ENCODE measurements at places on chromosomes 11 and 22.

DNA sequence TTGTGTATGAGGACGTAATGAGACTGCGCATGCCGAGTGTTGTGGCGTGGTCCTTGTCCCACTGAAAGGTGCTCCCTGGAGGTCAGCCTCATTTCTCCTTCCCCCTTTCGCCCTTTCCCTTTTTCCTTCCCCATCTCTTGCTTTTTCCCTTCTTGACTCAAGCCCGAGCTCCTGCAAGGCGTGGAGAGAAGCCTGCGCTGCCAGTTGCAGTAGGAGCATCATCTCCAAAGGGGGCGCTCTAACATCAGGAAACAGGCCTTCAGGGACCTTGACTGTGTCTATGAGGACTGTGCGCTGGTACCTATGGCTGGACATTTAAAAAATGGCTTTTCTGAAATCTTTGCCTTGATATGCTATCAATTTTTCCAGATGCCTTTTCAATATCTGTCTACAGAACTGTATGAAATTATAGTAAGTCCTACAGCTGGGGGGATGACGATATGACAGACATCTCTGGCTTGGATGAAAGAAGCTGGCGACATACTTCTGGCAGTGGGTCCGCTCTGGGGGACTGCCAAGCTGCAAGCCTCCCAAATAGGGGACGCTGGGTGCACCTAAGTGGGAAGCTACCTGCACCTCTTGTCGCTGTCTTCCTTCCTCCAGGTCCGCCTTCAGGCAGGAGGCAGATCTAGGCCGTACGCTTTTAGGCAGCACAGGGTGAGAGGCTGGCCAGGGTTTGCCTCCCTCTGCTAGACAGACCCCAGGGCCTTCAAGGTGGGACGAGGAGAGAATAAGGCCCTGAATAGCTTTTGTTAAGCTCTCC lies 96.5 kb downstream of the NXPE2 start:
- peak; percentile 67 for DNase-seq

- DNase-seq: no peak
These were observed 1060.7 kb downstream of the FAM181B start for GRCh38 chr11:81673001-81673400.

DNA sequence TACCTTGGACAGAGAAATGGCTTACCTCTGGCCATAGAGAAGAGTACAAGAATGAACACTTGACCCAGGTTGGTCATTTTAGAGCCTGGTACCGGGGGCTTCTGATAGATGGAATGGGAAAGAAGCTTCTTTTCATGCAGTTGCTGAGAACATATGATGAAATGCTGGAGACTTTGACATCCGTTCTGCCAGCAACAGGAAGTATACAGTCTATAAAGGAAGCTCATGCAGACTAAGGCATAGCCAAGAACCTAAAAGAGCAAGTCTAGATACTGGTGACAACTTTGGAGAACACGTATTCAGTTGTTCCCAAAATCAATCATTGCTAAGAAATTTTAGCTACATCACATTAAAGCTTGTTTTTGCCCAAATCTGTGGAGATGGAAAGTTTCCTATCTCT lies 894.6 kb downstream of the METTL15 start:
- no peak for DNase-seq

DNA sequence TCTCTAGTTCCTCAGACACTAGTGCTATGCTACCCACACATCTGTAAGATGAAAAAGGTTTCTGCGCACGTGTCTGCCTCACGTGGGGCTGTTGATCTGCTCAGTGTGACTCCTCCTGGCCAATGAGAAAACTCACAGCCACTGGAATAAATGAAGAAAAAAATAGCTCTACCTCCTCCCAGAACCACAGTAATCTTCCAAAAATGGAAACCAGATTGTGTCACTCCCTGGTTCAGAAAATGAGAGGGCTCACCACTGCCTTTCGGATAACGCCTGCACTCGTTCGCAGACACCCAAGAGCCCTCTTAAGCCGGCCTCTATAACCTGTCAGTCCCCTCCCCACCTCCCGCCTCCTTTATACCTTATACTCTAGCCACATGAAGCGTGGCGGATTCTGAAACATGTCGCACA lies 5.1 kb downstream of the APBB1 start:
- DNase-seq: no peak

DNA sequence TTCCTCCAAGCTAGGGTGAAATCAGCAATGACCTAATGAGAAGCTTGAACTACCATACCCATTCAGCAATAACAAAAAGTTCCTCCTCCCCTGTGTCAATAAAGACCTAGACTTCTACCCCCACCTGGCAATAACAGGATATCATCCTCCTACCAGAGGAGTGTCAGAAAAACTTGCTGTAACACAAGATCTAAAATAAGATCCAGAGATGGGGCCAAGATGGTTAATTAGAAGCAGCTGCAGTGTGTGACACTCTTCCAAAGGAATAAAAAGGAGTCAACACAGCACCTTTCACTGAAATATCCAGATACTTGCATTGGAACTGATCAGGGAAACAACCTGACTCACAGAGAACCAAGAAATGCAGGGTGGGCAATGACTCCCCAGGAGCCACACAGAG lies 84.4 kb upstream of the ARHGAP42 start:
- DNase-seq: no peak

DNA sequence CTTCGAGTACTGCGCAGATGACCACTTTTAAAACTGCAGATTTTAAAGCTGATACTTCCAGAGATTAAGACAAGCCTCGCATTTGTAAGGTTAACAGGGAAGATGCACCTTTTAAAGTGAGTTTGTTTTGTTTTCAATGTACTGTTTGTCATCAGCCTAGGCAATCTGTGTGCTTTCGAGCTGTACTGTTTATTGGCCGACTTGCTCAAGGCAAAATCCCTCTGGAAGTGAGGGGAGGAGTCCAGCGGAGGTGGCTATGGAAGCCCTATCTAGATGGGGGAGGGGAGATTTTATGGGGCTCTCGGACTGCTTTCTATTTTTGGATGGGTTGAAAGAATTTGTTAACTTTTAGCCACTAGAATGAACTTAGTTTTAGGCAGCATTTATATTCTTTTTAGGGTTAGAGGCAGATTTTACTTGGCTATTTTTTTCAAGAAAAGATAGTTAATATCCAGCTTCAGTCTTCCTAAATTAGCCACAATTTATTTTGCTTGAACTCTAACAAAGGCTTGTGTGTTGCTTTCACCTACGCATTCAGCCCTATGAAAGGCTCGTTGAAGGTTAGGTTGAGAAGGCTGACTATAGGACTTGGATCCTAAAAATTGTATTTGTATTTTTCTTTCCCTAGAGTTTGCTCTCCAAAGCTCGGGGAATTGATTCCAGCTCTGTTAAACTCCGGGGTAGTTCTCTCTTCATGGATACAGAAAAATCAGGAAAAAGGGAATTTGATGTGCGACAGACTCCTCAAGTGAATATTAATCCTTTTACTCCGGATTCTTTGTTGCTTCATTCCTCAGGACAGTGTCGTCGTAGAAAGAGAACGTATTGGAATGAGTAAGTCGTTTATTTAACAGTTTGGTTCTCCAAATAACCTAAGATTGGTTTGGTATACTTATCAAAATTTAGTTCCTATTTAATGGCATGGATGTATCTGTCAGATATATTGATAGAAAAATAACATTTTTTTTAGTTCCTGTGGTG lies 2.1 kb downstream of the WEE1 start:
- peak; percentile 15 for DNase-seq

GRCh38 chr11:30344085-30344484 lies 21.2 kb downstream of the ARL14EP start:
- DNase-seq: no peak
